NCI-H1694 treated with DMSO at 0.1 percent for 48 hours (cell line): ENCODE measurements at places on chromosomes 16 and 17.

DNA sequence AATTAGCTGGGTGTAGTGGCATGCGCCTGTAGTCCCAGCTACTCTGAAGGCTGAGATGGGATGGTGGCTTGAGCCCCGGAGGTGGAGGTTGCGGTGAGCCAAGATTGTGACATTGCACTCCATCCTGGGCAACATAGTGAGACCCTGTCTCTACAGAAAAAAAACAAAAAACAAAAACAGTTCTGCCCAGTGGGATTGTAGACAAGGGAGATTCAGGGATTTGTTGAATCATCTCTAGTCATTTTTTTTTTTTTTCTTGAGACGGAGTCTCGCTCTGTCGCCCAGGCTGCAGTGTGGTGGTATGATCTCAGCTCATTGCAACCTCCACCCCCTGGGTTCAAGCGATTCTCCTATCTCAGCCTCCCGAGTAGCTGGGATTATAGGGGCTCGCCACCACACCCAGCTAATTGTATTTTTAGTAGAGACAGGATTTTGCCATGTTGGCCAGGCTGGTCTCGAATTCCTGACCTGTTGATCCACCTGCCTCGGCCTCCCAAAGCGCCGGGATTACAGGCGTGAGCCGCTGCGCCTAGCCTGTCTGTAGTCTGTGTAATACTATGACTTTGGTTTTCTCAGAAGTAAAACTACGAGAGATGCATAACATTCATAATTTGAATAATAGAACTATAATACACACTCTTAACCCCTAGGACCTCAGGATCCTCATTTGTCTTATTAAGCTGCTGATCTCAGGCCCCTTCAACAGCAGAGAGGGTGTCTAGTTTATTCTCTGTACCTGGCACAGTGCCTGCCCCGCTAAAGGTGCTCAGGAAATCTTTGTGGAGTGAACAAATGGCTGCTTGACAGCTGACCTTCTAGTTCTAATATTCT, 1.4 kb downstream of the TEN1 start:
- no peak for DNase-seq

DNA sequence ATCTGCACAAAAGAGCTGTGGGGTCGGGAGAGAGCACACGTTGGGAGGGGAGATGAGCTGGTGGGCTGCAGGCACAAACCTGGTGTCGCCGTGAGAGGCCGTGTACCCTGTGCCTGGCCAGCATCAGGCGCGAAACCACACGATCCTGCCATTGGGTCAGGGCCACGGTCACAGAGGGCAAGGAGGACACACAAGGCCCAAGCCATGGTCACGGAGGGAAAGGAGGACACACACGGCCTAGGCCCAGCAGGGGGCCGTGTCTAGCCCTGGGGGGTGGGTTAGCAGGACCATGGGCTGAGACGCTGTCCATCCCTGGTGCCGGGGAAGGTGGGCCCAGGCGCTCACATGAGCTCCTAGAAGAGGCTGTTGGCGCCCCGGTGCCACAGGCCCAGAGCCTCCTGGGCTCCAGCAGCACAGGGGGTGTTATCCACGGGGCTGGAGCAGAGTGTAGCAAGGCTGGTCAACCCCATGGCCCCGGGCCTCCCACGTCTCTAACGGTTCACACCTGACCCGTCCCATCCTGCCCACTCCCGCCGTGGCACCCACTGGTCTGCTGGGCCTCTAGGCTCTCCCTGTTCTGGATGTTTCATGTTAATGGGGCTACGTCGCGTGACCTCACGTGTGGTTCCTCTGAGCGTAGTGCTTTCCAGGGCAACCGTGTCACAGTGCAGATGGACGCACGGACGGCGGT, 7.5 kb upstream of the CCDC154 start:
- DNase-seq = no peak

DNA sequence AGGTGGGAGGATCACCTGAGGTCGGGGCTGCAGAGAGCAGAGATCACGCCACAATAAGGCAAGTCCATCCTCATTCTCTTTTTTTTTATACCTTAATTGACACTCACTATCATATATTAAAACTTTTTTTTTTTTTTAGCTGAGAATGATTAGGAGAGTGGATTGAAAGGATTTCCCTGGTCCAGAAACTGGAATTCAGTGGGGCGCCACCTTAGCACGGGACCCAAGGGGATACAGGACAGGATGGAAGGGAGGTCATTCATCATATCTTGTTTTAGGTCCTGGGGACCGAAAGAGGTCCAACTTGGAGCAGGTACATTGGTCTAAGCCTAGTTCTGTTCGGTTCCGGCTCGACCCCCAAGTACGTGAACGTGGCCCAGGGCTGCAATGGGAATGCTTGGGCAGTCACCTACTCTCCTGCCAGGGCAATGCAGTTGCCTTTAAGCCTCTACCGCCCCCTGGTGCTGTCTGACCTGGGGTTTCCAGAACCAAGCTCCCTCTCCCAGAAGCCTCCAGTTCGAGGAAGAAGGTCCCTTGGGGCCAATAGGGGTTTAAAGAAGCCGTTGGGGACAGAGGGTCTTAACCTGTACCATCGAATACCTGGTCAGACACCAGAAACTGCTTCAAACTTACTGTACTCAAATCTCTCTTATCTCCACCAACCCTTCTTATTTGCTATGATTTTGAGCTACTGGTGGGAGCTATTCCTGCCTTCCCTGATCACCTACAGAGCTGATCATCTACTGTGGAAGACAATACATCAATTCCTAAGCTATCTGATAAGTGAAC, 19.9 kb upstream of the GPATCH8 start:
- peak; percentile 20 for DNase-seq

DNA sequence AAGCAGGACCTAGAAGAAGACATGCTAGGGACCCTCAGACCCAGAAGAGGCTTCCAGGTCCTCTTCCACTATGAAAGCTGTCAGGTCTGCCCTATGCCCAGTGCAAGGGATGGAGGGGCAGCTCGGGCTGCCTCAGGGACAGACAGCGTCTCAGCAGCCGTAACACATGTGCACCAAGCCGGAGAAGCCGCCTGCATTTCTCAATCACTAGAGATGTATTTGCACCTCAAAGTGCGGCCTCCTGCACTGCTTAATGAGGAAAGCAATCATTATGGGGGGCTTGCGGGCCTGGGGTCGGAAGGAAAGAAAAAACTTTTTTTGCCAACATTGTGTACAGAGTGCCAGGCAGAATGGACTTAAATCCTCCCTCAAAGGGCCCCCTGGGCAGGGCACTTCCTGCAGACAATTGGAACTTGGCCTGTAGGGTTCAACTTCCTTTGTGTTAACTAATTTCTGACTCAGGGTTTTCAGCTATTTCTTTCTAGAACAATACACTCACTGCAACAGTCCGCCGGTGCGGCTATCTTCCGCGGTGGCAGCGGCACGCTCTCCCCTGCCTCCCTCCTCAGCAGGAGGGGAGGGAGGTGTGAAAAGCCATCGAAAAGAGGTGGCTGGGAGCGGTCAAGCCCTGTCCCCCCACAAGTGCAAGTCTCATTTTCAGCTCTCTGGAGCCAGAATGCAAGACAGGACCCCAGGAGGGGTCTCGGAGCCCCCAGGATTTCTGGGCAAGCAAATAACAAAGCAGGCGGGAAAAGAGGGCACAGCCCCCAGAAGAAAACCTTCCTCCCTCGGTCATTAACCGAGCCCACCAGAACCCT, 101.2 kb downstream of the ZNF423 start:
- DNase-seq = no peak

DNA sequence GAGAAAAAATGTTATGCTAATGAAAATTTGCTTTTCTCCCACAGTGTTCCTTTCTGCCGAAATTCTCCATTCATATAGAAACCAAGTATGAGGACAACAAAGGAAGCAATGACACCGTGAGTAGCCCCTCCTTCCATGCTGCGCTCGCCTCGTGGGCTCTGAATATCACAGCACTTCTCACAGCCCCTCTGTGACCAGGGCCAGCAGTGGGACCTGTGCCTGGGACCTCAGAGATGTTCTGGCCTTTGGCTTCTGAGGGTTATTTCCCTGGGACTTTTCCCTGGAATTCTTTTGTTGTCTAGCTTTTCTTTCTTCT, 139.6 kb upstream of the NOL11 start:
- no peak for DNase-seq

DNA sequence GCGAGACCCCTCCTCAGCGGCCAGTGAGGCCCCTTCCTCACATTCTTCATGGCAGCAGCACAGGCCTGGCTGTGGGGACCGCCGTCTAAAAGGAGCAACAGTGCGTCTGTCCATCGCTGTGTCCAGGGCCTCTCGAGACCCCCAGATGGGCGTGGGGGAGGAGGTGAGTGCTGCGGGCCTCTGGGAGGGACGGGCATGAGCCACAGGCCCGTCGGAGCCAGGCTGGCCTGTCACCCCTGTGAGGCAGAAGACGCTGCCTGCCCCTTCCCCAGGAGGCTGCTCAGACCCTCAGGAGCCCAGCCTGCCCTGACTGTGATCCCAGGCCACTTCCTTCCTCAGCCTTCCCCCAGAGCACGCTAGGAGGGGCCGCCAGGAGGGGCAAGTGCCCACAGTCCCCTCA, 2.1 kb upstream of the PYCR1 start:
- DNase-seq = no peak

DNA sequence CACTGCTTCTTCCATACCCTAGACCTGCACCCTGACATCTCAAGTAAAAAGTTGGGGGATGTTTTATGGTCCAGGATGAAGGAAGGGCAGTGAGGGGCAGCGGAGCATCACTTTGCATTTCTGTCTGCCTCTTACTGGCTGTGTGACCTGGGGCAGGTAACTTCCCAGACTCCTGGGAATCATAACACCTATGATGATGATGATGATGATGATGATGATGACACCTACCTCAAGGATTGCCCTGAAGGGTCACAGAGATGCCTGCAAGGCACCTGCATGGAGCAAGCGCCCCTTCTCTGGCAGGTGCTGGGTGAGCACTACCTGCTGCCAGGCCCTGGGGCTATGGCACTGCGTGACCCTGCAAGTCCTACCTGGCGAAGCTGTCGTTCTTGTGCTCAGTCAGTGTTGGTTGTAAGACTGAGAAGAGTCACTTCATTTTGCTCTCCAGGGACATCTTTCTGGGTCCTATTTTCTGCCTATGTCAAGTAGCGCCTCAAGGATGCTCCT, 46.2 kb upstream of the STH start:
- DNase-seq = no peak

GRCh38 chr16:78506367-78507193, 407.1 kb downstream of the WWOX start:
- no peak for DNase-seq

- no peak for DNase-seq
Measured at GRCh38 chr16:81096715-81097208, 567 bp upstream of the GCSH start.

DNA sequence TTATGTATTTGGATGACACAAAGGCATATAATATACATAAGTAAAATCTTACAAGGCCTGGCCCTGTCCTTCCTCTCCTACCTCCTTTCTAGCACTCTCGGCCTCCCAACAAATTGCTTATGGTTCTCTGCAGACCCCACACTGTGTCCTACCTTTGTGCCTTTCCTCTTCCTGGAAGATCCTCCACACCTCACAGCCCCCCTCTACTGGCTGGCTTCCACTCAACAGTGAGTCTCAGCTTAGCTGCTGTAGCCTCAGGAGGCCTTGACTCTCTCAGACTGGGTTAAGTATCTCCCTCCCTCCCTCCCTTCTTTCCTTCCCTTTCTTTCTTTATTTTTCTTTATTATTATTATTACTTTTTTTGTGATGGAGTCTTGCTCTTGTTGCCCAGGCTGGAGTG, 8.3 kb upstream of the SLC52A1 start:
- no peak for DNase-seq

DNA sequence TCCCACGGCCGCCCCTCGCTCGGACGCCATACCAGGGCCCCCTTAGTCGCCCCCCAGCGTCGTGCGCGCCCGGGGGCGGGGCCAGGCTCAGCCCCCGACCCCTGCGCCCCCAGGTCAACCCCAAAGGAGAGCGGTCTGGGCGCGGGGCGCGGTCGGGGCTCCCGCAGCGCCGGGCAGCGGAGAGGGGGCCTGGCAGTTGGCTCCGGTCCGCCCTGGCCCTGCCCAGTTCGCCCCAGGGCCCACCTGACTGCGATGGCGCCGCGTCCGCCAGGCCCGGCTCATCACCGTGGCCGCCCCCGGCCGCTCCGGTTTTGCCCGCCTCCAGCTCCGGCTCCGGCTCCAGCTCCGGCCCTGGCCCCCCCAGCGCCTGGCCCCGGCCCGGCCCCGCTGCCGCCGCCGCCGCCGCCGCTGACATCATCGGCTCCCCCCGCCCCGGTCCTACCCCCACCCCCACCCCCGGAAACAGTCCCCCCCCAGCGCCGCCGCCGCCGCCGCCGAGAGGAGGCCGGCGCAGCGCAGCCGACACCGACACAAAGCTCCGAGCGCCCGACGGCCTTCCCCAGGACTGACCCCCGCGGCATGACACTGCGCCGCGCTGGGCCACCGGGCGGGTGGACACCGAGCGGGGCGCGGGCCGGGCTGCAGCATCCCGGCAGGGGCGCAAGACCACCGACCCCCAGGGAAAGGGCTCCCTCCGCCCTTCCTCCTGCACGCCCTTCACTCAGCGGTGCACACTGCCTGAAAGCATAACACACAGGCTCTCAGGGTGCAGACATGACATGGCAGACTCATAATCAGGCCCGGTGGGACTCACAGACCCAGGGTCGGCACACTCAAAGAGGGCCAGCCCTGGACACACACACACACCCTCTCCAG, at the start of gene ZBTB4:
TSS of gene ZBTB4 (minus strand) at position 419 of the 876 bp plus-strand sequence. CDS start 12,830 bp downstream, outside the sequence.
- peak; percentile 21 for DNase-seq

- no peak for DNase-seq
Measured at GRCh38 chr17:9022573-9023391, 1.5 kb downstream of the NTN1 start.

DNA sequence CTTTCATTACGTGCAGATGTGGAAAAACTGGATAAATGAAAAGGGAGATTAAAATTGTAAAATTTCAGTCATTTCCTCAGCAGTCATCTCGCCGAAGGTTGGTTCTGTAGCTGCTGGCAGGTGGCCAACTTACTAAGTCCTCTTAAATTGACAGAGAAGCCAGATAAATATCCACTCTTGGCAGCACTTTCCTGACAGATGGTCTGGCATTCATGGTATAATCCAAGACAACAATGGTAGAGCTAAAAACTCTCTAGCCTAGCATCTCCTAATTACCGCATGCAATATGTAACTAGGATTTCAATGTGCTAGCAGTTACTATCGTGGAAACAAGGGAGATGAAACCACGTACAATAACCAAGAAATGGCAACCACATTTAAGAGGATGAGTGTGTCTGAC, 306.3 kb downstream of the CNTNAP4 start:
- peak; percentile 96 for DNase-seq

DNA sequence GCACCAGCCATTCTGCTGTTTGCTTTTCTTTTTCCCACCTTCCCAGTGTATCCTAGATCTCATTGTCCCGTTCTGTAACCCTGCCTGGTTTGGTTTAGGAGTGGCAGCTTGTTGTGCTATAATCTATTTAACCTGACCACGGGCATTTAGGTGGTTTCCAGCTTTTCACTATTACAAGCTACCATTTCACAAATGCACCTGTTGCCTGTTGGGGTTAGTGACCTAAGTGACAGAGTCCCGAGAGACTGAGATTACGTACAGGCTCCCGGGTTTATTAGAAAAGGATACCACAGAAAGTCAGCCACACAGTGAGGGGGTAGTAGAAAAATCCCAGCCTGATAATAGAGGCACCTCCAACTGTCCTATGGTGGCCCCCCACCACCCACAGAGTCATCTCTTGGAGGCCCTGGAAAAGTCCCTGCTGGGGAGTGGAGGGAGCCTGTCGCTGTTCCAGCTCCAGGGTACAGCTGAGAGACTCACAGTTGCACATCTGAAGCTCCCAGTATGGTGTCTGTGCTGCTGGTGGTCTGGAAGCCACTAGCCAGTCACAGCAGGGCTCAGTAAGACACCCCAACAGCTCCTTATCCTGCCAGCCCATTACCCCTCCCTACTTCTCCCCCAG, 21.2 kb downstream of the CLEC16A start:
- DNase-seq = no peak

- no peak for DNase-seq
Measured at GRCh38 chr16:86879268-86879667, 300.9 kb downstream of the FOXL1 start.

GRCh38 chr17:2081564-2081963, 26.7 kb downstream of the HIC1 start:
- DNase-seq = no peak

- DNase-seq = no peak
Measured at GRCh38 chr16:30005341-30006094, 5.3 kb downstream of the DOC2A start.
